Fibroblast of gingiva (primary cell): ENCODE measurements at places on chromosomes 3 and 15.

GRCh38 chr15:58295637-58296215 is 136.1 kb upstream of the LIPC start:
- DNase-seq, result no peak

DNA sequence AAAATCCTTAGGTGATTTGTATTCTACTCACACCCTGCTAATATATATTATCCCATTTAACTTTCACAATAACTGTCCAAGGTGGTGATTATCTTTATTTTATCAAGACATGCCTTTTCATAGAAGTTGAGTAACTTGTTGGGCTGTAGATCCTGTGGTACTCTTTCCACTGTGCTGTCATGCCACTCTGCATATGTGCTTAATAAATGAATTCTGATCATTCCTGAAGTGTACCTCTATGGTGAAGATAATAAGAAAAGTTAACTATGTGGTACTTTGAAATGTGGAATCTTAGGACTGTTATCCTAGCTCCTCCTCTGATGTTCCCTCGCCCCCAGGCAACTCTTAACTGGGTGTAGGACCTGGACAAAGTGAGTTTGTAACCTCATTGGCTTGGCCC is 5.2 kb downstream of the SNRK start:
- no peak for DNase-seq

DNA sequence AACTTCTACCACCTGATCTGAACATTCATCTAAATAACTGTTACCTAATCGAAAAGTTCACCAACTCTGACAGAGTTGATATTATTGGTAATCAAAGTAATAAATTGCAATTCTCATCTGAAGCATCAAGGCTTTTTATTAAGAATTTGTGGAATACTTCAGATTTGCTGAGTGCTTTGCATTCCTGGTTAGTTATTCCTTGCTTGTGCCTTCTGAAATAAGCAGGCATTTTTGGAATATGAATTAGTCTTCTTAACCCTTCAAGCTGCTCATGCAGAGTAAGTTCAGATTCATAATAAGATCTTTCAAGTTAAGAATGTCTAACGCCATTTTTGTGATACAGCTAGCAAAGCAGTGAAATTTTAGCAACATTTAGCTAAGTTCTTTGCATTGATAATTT is 188.5 kb downstream of the ALCAM start:
- no peak for DNase-seq

- DNase-seq, result peak; percentile 43
Observed at GRCh38 chr15:91908391-91908790, 54.9 kb downstream of the SLCO3A1 start.

DNA sequence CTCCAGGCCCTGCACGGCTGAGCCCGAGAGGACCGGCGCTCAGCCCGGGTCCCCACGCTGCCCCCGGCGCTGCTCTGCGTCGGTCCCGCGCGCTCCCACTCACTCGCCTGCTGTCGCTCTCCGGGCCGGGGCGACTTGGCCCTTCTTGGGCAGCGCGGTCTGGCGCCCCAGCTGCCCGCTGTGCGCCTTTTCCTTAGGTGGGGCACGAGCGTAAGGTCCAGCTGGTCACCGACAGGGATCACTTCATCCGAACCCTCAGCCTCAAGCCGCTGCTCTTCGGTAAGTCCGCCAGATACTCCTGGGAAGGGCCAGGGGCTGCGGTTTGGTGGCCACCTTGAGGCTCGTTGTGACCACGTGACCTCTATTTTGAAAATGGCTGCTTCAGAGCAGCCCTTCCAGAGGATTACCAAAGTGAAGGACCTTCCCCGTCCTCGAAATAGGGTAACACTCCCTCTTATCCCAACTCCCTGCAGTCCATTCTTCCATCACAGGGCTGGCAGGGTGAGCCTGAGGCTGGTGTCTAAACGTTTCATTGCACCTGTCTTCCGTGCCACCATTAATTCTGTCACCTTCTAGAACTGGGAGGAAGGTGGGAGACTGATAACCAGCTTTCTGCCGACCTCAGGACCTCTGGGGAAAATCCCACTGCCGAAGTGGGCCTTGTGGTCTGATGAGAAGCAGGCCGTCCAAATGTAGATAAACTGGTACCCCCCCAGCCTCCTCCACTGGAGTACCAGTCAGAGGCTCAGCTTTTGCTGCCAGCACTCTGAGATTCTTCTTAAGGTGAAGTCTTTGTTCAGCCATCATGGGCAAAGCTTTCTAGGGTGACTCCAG is 812 bp downstream of the P4HTM start:
- no peak for DNase-seq

- DNase-seq, result no peak
Observed at GRCh38 chr3:163159306-163159705, 1662.7 kb downstream of the OTOL1 start.

GRCh38 chr15:67227846-67228245 is 26.6 kb downstream of the AAGAB start:
- DNase-seq, result no peak

DNA sequence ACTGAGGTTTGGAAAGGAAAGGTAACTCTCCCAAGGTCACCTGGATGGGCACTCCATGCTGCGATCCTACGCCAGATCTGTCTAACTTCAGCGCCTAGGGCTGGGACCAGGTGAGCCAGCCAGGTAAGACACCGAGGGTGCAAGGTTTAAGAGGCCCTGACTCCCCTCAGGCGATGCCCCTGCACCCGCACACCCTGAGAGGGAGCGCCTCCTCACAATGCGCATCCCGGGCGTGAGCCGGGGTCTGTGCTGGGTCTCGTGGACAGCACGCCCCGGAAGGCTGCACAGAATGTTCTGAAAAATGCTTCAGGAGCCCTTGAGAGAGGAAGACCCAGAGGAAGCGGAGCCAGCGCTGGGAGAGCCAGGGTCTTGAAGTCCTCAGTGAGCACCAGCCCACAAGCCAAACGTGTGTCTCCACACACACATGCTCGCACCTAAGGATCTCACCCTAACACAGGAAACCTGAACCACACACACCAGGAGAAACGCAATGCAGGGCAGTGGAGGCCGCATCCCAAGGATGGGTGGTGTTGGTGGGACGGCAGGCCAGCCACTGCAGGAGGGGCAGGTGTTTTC is 142.0 kb downstream of the ADAMTS17 start:
- DNase-seq, result no peak

DNA sequence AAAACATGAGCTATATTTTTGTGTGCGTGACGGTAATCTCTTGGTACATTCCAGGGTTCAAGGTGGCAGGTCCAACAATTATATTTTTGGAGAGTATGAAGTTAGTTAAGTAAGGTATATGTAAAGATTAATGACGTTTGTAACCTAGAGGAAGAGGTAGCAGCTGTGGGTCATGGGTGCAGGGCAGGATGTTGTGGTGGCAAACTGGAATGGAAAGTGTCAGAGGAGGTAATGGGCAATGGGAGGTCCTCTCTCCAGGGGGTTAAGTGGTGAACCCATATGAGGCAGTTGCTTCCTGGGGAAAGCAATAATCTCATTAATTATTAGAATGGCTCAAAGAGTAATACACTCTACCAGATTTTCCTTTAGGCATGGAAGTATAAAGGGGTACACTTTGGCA is 1.0 kb upstream of the CD200R1L start:
- DNase-seq, result no peak

DNA sequence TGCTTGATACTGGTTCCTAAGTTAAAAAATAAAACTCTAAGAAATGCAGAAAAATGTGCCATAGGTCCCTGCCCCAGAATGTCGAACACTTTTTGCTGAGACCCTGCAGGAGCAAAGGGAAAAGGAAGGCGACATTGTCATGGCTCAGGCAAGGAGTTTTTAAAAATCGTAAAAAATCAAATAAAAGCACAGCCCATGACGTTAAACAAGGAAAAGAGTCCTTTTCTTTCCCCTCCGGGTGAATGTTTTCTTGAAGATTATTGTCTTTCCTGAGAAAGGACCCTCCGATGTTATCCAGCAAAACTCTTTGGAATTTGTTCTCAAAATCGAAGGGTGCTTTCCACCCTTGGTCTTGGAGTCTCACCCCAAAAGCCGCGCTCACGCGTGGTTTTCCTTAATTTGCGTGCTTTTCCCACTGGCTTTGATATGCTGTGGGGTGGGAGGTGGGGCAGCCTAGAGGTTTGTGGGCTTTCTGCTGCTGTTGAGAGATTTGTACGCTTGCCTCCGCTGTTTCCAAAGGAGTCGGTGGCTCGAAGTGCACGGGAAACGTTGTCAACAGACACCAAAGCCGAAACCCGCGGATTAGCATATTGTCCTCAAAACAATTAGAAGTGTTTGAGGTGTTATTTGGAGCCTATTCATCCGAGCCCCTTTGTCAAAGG is 2.9 kb downstream of the SOX14 start:
- no peak for DNase-seq

DNA sequence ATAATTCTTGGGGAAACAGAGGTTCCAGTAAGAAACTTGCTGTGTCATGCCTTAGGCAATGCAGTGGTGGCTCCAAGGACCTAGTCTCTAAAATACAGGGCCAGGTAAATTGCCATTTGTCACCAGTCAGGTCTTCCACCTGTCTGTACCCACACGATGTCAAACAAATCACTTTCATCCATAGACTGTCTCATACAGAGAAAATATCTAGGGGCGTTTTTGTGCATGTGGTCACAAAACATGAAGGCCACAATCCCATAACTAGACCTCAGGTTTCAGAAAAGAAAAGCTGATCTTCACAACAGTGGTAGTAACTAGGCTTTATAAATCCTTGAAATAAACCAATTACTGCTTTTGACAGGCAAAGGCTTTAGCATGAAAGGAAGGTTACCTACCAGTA is 92.3 kb downstream of the SLC9A9 start:
- DNase-seq, result no peak

- no peak for DNase-seq
Observed at GRCh38 chr3:46463120-46463867, 1.4 kb downstream of the LTF start.

- no peak for DNase-seq
Observed at GRCh38 chr3:71051259-71051595, 532.3 kb downstream of the FOXP1 start.

GRCh38 chr3:64805248-64805647 is 117.4 kb upstream of the ADAMTS9 start:
- DNase-seq, result no peak

GRCh38 chr15:46441294-46442062 is 806.6 kb downstream of the SQOR start:
- DNase-seq, result no peak

GRCh38 chr3:141575879-141576743 is 89.3 kb downstream of the RASA2 start:
- DNase-seq, result no peak

GRCh38 chr3:150371741-150372254 is 36.3 kb upstream of the TSC22D2 start:
- DNase-seq, result peak; percentile 95

DNA sequence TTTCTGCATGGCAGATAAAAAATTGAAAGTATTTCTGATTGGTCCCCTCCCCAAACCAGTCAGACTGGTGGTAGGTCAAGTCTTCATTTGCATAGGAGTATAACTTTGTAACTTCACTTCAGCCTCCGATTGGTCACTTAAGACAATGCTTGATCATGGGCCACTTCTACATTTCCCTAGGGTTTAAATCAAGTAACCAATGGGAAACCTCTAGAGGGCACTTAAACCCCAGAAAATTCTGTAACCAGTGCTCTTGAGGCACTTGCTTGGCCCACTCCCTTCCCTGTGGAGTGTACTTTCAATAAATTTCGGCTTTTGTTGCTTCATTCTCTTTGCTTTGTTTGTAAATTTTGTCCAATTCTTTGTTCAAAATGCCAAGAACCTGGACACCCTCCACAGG is 225.5 kb downstream of the ARPP21 start:
- DNase-seq, result no peak

DNA sequence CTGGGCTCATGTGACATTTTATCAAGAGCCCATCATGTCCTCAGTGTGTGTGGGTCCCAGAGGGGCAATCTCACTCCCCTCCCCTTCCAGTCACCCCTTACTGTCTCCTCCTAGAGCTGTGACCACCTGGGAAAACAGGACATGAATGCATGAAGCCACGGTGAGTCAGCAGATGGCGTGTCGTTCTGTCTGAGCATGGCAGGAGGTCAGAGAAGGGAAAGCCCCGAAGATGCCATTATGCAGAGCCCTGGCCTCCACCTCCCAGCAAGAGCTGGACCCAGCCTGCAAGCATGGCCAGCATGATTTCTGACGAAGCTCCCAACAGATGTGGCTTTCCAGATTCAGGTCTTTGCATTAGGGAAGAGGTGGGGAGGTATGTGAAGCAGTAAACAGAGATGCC is 118.5 kb downstream of the TLE3 start:
- no peak for DNase-seq

DNA sequence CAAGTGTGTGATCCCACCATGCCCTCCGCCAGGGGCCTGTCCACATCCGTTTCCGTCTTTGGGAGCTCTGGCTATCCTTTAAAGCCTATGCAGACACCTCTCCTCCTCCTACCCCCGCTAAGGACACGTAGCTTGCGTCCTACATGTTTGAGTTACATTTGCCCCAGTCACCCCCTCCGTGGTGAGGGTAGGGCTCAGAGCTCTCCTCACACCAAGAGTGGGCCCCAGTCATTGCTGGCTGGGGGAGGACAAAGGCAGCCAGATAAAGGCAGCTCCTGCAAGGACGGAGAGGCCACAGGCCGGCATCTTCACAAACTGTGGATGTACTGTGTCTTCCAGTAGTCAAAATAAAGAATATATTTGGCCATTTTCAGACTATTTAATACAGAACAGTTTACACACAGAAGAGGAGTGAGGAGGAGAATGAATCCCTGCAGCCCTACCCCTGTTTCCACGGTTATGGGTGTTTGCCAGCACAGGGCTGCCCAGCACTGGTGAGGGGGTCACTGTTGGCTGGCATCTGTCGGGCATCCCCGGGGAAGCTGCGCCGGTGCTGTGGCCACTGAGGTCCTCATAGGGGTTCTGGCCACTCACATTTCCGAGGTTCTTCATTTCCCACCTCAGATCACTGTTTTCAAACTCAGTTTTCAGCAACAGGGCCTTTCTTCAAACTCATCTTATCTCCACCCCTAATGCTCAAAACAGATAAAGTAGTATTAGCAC is 118.7 kb downstream of the CHRNA7 start:
- no peak for DNase-seq

- peak; percentile 38 for DNase-seq
Observed at GRCh38 chr3:9226326-9226725, 23.1 kb downstream of the SRGAP3 start.

DNA sequence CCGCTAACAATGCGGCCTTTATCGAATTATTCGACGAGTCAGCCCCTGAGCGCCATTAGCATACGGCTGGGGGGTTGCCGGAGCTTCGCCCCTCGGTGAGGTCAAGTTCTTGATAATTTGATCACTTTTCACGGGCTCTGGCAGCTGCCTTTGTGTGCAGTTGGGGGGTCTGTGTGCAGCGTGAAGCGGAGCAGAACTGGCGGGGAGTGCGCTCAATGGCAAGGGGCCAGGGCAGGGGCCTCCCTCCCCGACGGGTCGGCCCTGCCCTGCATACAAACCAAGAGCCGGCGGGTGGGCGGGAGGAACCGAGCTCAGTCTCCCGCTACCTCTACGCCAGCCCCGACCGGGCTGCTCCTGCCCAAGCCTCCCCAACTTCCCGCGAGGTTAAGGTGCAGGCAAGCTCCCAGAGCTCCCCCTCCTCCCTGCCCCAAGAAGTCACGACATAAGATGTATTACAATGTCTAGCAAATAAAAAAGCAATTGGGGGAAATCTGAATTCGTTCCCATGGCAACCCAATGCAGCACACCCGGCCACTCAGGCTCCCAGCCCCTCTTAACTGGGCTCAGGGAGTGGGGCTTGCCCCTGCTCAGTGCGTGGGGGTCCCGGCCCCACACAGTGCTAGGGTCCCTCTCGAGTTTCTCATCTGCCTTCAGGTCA is 34.1 kb upstream of the POLG start:
- no peak for DNase-seq
